ENCODE measurements at places on chromosomes 4 and X.

- DNase-seq = no peak
Measured at GRCh38 chr4:162285753-162286152, 122.0 kb upstream of the FSTL5 start.

- no peak for DNase-seq
Measured at GRCh38 chr4:65623506-65623905, 46.8 kb downstream of the EPHA5 start.

GRCh38 chr4:43089730-43090129 is 197.2 kb downstream of the GRXCR1 start:
- DNase-seq = no peak

- no peak for DNase-seq
Measured at GRCh38 chr4:182513587-182514291, 270.5 kb downstream of the TENM3 start.

DNA sequence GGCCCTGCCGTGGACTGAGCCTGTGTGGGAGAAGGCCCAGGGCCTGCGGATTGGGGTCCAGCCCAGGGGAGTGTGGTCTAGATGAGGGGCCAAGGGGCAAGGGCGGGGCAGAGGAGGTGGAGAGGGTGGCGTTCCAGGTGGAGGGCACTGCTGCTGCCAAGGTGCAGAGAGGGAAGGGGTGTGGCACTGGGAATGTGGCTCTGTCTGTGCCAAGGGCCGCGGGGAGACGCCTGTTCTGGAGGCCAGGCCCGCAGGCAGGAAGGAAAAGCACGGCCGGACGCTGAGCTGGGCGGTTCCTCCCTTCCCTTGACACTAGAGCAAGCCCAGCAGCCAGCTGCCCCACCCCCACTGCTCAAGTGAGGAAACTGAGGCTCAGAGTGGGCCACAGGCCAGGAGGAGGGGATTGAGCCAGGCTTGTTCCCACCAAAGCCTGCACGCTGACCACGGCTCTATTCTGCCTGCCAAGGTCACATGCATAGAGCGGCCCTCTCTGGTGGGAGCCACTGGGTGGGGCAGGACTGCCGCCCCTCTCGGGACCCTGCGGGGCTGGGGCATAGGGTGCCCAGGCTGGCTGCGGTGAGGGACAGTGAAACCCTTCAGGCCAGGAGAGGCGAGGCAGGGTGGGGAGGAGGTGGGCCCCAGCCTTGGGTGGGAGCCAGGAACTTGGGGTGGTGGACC is 13.0 kb downstream of the SH3BP2 start:
- DNase-seq = no peak

- DNase-seq = no peak
Measured at GRCh38 chr4:31575504-31575903, 855.3 kb downstream of the PCDH7 start.

GRCh38 chr4:148998719-148999118 is 556.5 kb upstream of the NR3C2 start:
- DNase-seq = peak; percentile 2

GRCh38 chr4:2469192-2469984 is 482 bp downstream of the RNF4 start:
- no peak for DNase-seq

- DNase-seq = no peak
Measured at GRCh38 chr4:66943112-66943511, 602.2 kb downstream of the CENPC start.

- no peak for DNase-seq
Measured at GRCh38 chr4:110292994-110293744, 94.8 kb upstream of the ELOVL6 start.

DNA sequence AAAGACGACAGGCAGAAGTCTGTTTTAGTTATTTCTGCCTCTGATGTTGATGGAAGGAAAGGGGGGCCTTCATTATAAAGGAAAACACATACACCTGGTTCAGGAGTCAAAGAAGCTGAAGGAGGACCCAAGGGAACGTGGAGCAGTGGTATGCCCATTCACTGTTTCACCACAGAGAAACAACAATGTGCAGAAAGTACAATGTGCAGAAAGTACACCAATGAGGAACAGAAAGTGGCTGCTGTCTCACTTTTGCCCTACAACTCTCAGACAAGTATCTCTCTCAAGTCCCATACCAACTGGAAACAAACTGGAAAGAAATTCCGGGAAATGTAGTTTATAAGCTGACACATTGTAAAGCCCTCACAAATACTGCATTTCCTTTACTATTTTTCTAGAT is 564.5 kb downstream of the TRAM1L1 start:
- DNase-seq = no peak

- DNase-seq = no peak
Measured at GRCh38 chrX:1749499-1749898, 134.6 kb downstream of the ASMT start.

DNA sequence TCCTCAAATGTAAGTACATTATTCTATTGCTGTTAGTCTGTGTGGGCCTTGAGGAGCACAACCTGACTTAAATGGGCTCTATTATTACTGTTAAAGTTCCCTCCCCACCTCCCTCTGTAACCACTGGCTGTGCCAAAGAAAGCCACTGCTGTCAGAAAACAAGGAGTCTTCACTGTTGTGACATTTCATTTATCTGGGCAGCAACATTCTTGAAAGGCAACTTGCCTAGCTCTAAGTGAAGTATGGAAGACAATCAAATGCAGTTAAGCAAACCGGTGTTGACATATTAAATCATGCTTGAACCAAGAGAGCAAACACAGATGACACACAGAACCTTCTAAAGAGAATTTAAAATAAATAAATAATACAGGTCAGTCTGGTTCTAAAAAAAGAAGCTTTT is 81.0 kb downstream of the EPHA5 start:
- peak; percentile 86 for DNase-seq

DNA sequence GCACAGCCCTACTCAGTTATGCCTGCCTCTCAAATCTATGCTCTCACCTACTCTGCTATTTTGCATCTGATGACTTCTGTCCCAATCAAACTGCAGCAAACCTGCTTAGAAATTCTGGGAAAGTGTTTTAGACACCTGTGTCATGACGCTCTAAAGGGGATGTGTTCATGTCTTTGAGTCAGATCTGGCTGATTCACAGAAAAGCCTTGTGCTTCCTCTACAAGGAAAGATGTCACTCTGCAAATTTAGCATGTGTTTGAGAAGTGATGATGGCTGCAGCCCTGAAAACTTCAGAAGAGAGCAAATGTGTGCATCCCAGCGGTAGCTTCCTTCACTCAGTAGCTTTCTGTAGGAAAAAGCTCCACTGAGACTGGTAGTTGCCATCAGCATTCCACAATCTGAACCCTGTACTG is 235.4 kb downstream of the MGST2 start:
- DNase-seq = no peak

DNA sequence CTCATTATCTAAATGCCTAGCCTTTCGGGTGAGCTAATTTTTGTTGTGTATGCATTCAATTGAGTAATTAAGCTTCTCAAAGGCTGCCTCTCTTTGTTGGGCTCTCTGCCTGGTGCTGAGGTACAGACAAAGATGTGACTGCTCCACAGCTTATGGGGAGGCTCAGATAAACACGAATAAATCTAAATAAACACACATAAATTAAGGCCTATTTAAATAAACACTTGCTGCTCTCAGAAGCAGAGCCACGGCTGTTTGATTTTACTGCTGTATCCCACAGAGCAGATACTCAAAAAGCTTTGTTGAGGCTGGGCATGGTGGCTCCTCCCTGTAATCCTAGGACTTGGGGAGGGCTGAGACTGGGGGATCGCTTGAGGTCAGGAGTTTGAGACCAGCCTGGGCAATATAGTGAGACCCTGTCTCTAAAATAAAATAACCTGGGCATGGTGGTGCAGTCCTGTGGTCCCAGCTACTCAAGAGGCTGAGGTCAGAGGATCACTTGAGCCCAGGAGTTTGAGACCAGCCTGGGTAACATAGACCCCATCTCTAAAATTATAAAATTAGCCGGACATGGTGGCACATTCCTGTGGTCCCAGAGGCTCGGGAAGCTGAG is 8.4 kb upstream of the CD99 start:
- DNase-seq = no peak

GRCh38 chrX:809081-809480 is 178.5 kb downstream of the SHOX start:
- no peak for DNase-seq

GRCh38 chr4:5742388-5742787 is 31.4 kb downstream of the EVC start:
- no peak for DNase-seq

GRCh38 chr4:76533314-76533713 is 98.3 kb downstream of the SHROOM3 start:
- no peak for DNase-seq

- DNase-seq = no peak
Measured at GRCh38 chrX:80174925-80175574, 160.5 kb downstream of the TBX22 start.

- no peak for DNase-seq
Measured at GRCh38 chr4:2259541-2260343, 2.2 kb downstream of the MXD4 start.

GRCh38 chr4:185437809-185438208 is 12.0 kb upstream of the UFSP2 start:
- no peak for DNase-seq

DNA sequence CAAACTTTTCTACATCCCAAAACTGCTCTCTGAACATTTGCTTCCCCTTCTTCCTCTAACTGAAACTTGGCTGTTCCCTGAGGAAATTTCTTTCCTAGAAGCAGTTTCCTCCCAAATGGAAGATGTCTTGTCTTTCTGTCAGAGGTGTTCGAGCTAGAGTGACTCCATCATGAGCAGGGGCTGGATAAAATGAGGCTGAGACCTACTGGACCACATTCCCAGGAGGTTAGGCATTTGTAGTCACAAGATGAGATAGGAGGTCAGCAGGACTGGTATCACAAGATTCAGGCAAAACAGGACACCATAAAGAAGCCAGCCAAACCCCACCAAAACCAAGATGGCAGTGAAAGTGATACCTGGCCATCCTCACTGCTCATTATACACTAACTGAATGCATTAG is 35.8 kb upstream of the PGRMC2 start:
- DNase-seq = no peak

DNA sequence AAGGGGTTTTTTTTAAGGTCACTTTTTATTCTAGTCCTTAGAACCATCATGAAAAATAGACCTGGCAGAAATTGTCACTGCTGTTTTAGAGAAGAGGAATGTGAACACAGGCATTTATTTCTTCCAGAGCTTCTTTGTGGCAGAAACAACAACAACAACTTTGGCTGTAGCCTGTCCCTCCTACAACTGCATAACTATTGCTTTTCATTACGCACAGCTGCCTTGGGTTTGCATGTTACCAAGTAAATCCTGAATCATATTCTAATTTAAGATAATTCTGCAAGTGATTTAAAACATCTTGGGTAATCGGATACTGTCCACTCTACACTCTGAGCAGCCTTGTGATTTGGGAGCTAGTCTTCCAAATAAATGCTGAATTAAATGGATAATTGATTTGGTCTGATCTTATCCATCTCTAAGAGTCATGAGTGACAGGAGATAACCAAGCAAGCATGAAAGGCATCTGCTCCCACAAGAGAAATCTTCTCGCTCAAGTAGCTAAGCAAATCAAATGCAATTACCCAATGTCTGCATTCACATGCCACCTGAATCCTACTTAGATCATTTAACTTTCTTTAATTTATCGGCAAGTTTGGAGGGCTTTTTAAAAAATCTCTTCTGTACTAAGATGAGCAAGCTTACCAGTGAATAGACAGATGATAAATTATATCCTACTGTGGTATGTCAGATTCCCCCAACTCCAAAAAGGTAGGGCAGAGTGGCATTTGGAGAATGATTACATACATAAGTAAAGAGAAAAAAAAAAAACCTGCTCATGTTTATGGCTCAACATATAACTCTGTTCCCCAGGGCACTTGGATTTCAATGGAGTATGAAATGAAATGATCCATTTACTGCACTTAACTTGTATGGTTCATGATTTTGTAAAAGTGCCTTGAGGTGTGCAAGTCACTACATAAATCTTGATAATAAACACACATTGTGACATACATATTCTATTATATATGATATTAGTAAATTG is 73.6 kb downstream of the EGF start:
- DNase-seq = peak; percentile 64

DNA sequence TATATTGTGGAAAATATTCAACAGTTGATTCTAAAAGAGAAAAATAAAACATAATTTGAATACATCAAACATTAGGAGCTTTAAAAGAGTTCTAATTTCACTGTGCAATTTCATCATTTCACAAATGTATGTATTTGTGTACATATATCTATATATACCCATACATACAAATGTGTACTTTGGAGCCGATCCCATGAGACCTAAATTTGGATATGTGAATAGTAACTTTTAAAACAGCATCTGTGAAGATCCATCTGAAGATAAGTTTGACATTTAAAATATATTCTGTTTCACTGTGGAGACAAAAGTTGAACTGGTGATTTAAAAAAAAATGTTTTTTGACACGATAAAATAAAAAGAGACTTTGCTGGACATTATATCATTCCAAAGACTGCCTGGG is 374.0 kb downstream of the TMA16 start:
- DNase-seq = no peak

- no peak for DNase-seq
Measured at GRCh38 chr4:146165840-146166239, 9.7 kb upstream of the LSM6 start.

DNA sequence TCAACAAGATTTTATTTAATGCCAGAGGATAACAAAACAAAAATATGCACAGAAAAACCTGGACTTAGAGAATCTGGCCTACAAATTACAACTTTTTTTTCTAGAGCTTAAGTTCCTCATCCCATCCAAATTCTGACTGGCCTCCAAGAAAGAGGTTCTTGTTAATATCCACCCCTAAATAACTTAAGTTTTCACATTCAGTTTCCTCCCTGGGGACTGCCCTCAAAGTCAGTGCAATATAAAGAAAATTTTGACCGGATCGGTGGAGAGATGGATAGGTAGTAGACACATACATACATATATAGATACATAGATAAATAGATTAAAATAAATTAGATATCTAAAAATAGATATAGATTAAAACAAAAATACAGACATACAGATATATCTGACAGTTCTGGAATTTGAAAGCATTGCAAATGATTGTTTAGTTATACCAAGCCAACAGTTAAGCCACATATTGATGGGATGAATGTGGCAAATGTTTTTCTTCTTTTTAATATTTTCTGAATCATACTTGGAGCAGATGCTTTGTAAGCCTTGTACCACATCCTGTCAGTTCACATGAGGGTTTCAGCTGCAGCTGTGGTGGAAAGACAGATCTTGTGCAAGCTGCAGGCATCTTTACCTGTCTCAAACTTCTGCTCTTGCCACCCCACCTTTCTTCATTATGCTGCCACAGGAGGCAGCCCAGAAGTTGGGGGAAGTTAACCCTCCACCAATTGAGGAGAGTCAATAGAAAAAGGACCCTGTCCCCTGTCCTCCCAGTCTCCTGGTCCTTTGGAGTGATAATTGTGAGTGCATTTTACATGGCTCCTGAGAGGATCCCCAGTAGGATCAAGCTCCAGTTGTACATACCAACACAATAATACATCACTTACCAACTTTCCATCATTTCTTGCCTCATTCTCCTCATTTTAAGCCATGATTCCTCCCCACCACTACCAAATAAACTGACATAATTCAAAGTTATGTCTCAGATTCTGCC is 58.5 kb upstream of the PRDM8 start:
- no peak for DNase-seq
